ENCODE measurements at places on chromosomes 6 and 20.

GRCh38 chr6:34196116-34196832 is 40.4 kb upstream of the HMGA1 start:
- peak; percentile 84 for DNase-seq

DNA sequence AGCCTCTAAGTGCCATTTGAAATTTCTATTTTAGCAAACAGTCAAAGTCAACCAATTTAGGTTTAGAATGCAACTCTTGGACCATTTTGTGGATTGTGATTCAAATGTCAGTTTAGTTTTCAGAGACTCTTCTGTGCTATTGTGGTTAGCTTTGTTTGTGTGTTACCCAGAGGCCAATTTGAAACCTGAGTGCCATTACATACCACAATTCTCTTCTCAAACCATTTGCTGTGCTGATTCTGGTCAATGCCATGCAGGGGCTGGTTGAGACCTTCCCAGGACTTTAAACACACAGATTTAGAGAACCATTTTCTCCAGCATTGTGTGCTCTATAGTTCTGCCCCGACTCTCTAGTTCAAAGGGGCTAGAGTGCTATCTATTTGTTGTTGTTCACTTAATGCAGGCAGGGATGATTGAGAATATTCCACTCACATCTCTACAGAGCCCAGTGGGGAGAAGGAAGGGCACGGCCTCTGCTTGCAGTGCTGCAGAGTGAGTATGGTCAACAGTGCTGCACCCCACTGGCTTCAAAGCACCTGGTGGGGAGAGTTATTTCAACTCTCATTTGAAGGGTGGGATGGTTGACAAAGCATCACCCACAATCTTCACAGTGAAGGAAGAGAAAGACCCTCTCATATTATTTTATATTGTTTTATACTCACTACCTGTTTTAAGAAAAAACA is 738.2 kb downstream of the COL12A1 start:
- DNase-seq = no peak

DNA sequence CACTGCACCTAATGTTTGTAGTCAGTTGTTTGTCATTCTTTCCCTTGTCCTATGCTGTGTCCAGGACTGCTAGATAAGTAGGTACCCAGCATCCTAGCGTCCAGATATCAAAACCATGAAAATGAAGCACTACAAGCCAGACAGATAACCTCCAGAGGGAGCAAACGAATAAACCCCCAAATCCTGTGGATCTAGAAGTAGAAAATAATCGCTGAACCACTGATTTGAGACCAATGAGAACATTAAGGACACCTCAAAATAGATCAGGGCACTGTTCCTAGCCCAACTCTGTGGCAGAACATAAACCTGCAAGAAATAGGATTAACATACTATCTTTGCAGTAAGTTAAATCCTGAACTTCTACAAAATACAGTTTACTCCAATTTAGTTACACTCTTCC is 1.1 kb upstream of the KLHL32 start:
- DNase-seq = no peak

DNA sequence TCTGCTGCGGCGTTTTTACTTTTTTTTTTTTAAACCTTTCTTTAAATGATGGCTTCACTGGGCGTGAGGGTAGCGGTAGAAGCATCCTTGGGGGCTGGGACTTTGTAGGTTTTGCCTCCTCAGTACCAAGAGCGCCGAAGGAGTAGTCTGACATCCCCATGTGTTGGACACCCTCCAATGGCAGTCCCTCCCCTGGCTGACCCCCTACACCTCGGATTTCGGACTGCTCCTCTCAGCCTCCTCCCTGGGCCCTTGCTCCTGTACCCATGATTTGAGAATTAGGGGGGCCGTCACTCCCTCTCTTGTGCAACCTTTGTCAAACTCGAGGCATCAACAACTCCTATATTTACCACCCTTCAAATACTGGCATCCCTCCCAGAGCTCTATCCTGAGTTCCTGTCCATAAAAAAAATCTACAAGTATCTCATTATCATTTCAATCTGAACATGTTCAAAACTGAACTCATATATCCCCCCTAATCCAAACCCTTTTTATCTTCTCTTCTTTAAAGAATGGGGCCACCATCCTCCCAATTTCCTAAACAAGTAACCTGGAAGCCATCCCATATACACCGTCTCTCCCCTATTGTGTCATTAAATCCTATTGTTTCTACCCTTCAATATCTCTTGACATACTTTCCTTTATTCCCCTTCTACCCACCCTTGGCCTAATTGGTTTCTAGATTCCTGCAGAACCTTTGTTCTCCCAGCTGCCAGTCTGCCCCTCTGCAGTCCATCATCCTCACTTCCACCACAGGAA is 1.2 kb upstream of the ARFGEF3 start:
- DNase-seq = no peak

DNA sequence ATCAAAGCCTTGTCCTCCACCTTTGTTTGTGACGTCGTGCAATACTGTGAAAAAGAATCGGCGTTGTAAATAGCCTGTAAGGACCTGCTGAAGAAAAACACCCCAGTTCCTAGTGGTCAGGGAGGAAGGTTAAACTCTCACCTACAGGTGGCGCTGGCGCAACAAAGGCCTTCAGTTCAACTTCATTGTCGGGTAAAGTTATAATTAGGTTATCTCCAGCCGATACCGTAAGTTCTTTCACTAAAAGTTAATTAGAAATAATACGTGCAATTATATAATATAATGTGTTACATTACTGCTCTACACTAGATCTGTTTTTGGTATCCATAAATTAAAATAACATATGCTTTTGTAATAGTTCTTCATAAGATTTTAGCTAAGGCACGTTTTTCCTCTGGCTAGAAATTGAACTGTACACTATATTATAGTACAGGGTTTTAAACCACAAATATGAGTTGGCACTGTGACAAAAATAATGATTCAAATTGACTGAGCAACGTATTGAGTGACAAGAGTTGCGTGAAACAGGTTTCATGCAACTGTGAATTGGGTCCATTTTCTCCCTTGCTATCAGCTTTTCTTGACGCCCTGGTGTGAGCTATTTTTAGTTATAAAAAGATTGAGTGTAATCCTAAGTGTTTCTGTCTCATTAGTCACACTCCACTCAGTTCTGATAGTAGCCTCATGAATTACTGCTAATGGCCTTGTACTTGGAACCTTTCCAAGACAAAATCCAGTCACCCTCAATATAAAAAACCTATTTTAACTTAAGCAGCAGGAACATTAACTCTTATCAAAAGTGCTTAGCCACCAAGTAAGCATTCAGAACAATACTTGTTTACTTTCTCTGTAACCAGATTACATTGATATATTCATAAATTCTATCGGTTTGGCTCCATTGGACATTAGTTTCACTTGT is 62.3 kb downstream of the KIAA0319 start:
- peak; percentile 26 for DNase-seq

DNA sequence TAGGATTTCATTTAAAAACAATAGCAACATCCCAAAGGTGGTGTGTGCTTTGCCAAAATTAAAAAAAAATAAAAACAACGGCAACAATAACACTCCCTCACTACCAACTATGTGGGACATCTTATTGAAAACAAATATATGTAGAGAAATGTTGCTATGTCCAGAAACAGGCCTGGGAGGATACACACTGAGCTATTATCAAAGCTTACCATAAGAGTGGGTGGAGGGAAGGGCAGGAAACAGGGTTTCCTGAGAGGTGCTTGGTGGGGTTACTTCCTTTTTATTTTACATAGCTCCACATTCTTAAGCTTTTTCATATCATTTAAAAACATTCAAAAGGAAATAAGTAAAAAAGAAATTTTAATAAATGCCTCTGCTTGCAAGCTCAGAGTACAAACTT is 150.0 kb upstream of the RIPOR2 start:
- no peak for DNase-seq

DNA sequence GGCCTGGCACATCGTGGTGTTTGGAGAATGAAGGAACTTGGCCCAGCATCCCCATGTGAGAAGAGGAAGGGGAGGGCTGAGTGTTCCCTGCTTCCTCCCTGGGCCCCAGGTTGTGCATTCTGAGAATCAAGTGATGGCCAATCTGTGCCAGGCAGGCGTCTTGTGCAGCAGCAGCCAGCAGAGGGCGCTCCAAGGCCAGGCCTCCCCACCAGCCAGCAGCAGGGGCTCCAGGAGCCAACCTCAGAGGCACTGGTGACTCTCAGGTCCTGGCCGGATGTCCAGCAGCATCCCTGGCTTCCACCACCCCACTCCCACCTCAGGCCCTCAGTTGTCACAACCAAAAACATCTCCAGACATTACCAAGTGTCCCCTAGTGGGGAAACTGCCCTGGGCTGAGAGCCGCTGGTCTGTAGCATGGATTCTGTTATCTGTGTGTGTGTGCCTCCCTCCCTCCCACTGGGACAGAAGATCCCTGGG is 192.0 kb downstream of the PREX1 start:
- DNase-seq = peak; percentile 52

GRCh38 chr6:103178193-103178592 is 1681.5 kb downstream of the HACE1 start:
- no peak for DNase-seq

DNA sequence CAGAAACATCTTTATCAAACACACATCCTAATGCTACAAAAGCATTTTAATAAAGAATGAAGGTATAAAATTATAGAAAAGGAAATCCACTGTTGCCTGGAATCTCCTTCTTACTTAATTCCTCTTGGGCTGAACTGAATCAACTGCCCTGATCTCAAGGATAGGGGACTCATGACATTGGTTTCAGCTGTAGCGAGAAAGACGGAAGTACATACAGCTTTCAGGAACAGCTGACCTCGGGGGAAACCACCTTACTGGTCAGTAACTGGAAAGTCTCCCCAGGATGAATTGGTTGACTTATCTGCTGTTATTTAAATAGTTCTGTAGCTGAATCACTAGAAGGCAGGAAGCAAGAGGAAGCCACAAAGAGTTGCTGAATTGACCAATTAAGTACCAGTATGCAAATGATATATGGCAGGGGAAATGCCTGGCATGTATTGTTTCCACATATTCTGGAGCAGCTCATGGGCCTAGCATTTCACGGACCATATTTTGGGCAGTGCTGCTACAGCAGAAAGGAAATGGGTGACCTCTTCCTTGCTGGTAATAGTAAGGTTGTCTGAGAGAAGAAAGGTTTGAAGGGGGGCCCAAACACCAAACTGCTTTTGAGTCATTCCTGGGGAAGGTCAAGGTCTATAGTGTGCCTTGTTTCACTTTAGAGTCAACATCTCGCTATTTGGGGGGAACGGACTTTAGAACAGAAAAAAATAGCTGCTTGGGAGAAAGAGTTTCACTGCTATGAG is 43.7 kb upstream of the MAP7 start:
- DNase-seq = no peak

DNA sequence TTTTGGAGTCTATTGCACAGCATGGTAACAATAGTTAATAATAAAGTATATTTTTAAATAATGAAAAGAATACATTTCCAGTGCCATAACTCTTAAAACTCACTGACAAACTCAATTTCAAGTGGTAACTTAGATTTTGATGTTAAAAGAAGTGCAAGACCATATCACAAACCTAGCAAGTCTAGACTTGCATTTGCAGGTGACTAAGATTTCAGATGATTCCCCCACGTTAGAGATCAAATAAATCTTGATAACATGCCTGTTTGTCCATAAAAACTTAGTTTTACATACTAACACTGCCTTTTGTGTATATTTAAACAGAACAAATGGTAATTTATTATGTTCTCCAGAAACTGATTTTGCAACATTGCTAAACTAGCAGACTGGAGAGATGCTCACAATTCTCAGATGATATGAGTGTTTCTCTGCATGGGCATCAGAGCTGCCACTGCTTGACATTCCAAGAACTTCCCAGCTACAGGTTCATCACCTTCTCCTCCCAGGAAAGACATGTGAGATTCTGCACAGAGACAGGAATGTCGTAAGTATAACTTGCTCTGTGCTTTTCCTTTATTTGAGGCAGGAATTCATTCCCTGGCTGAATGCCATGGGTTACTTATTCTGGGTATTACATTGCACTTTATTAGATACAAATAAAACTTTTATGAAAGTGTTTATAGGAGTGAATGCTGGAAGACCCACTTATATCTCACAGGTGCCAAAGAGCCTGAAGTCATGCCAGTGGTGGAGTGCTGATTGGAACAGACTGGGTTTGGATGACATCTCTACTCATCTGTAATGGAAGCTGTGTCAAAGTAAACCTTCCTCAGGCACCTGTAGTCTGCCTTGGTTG is 160.2 kb upstream of the FOXA2 start:
- no peak for DNase-seq

- peak; percentile 41 for DNase-seq
Observed at GRCh38 chr6:32969685-32970412, 1.5 kb downstream of the BRD2 start.

DNA sequence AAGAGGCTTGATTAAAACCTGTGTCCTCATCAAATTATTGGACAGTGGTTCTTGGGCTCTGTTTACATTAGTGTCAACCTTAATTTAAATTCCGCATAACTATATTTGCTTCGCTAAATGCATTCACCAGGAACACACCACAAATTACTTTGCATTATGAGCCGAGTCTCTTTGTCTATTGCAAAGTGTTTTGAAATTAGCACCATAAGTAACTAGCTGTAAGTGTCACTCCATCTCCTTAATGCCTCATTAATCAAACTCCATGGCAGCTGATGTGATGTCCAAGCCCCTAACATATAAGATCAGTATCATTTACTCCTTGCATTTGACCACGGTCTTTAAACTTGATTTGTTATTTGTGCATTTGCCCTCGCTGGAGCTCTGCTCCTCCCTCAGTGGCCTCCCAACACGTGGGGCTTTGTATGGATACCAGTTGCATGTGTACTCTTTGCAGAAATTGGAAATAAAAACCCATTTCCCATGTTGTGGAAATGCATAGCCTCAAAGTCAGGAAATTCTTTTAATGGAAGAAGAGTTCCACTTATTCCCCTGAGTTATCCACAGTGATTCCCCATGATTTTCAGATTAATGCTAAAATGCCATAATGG is 24.6 kb downstream of the FOXA2 start:
- DNase-seq = no peak

DNA sequence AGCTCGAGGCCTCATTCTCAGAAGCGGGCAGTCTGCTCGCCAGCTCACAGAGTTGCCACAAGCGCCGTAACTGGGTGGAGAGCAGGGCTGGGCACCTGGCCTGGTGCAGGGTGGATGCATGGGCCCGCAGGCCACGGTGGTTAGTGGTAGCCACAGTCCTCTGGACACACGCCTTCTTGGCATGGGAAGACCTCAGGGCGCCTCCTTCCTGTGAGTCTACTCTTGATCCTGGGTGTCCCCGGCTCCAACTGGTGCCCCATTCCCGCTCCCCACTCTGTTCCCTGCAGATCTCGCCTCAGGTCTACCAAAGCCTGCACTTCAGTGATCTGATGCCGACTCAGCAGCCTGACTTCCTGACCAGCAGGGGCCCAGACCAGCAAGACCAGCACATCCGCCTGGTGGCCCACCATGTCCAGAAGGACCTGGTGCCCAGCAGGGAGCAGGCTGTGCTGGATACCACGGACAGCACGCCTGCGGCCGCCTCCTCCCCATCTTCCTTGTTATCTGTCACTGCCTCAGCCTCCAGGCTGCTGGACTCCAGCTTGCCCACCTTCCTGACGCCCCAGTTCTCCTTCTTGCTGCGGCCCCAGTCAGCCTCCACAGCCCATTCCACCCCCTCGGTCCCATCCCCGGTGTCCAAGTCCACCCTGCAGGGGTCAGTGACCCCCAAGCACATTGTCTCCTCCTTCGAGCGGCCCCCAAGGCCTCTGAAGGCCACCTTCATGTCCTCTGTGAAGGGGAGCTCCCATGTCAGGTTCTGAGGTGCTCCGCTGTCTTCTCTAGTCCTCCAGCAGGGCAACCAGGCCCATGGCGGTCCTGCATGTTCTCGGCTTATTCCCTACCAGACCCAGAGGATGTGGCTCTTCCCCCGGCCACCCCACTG is 43.1 kb downstream of the SUN5 start:
- DNase-seq = no peak

Measured in stimulated activated CD8-positive, alpha-beta memory T cell treated with anti-CD3 and anti-CD28 coated beads, Interleukin-4, amount 100 ng/mL, for 1 hour (primary cell).